NCI-H1092 (cell line): ENCODE measurements at places on chromosomes 5 and 9.

DNA sequence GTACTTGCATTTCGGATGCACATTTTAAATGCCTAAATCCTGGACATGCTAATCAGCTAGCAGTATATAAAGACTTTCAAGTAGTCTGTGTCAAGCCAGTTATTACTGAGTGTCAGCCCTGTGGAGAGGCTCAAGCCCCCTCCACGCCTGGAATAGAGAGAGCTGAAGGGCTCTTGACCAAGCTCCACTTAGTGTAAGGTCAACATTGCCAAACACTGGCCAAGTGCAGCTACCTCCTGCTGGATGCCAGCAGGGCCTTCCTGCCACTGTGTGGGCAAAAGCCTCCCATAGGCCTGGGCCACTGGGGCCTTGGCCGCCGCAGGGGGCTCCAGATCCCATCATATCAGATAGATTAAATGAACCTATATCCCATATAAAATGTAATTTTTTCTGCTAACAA, 239.4 kb upstream of the PANK3 start:
- DNase-seq, result peak; percentile 57

DNA sequence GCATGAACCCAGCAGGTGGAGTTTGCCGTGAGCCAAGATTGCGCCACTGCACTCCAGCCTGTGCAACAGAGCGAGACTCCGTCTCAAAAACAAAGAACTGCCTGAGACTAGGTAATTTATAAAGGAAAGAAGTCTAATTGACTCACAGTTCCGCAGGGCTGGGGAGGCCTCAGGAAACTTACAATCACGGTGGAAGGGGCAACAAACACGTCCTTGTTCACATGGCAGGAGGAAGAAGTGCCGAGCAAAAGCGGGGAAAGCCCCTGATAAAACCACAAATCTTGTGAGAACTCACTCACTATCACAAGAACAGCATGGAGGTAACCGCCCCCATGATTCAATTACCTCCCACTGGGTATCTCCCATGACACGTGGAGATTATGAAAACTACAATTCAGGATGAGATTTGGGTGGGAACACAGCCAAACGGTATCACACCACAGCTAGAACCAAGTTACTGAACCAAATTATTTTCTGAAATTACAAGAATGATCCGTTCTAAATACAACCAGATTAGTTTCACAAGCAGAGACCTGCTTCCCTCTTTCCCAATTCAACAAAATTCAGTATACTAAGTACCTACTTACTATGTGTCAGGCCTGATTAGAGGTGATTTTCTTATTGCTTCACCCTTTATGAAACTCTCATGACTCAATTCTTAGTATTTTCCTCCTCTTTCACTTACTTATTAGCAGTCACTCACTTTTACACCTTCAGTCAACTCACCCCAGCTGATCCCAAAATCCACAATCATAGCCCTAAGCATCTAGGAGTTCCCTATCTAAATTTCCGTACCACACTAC, 8.4 kb downstream of the UBTD2 start:
- DNase-seq, result no peak

DNA sequence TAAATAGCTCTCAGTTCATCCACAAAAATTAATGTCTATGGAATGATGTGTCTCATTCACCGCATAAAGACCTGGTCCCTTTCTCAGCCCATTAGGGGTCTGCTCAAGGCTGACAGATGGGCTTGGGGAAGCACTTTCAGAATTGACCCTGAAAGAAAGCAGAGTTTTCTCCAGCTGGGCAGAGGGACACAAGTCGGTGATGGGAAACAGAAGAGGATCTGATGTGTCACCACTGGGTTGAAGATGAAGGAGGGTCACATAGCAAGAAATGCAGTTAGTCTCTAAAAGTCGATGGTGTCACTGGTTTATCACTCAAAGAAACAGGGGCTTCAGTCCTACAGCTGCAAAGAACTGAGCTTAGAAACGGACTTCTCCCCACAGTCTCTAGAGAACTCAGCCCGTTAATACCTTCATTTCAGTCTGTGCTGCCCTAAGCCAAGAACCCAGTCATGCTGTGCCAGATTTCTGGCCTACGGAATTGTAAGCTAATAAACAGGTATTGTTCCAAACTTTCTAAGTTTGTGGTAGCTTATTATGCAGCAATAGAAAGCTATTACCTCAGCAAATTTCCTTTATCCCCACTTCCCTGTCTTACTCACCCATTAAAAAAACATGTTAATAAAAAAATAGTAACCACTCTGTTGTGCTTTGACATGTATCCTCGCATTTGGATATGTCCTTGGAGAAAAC, 64.6 kb downstream of the ADAMTS12 start:
- DNase-seq, result no peak

GRCh38 chr9:2745560-2746380, 28.5 kb downstream of the KCNV2 start:
- no peak for DNase-seq

- DNase-seq, result no peak
Observed at GRCh38 chr5:67306965-67307607, 110.5 kb upstream of the CD180 start.

- DNase-seq, result no peak
Observed at GRCh38 chr5:79875230-79875629, 115.8 kb downstream of the MTX3 start.

GRCh38 chr9:116323571-116323970, 170.0 kb downstream of the PAPPA start:
- DNase-seq, result no peak

DNA sequence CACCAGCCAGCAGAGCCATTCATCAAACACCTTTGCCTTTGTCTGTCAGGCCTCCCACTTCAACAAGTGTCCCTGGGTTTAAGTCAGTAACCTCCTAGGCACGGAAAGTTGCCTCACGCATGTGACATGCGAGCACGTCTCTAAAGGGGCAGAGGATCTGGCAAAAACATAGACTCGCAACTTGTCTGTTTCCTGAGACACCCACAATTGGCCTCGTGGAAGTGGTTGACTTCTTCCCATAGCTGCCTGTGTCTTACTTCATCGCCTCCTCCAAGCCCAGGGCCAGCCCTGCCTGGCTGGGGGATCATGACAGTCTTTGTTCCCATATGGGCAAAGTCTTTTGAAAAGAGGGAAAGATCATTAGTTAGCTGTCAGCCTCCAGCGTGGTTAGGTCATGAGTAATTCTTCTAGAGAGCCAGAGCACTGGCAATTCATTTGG, 35.5 kb upstream of the GLRX start:
- DNase-seq, result no peak

- no peak for DNase-seq
Observed at GRCh38 chr5:71949772-71950171, 157.5 kb upstream of the MAP1B start.

DNA sequence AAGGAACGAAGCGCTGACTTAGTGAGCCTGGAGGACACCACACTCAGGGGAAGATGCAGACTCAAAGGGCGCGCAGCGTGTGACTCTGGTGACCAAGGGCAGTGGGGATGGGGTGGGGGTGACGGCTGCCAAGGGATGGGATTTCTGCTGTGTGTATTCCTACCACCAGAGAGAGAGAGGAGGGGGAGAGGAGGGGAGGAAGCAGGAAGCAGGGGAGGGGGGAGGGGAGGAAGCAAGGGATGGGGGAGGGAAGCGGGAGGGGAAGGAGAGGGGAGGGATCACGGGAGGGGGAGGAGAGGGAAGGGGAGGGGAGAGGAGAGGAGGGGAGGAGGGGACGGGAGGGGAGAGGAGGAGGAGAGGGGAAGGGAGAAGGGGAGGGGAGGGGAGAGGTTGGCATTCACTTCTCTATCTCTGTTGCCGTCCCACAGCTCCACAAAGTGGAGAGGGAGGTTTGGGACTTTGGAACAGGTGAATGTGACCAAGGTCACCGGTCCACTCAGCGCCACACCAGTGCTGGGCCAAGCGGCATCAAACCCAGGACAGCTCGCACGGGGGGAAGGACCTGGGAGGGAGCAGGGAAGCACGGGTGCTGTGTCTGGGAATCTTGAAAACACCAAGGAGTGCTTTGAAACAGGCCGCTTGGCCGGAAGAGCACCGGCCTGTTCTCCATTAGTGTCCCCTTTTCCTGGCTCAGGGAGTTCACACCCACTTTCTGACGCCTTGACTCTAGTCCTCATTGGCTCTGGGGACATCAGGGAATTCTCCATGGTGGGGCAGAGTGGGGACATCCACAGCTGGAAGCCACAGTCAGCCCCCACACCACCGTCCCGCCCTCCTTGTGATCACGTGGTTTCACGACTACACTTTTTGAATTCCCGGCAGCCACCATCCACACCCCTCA, 77.4 kb downstream of the VAV2 start:
- no peak for DNase-seq

DNA sequence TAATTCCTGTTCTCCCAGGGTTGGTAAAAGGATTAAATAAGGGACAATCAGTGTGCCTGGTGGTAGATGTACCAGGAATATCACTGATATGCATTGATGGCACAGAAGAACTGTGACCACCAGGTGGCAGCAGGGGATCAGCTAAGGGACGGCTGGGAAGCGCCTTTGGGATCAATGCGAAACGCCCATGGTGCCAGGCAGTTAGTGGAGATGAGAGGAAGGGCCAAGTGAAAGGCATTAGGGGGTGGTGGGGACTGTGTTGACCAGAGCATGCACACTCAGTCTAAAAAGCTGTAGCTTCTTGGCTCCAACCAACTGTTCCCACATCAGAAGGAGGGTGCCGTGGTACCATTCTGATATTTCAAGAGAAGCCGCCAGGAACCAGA, 55.6 kb downstream of the ARHGEF37 start:
- DNase-seq, result peak; percentile 45

DNA sequence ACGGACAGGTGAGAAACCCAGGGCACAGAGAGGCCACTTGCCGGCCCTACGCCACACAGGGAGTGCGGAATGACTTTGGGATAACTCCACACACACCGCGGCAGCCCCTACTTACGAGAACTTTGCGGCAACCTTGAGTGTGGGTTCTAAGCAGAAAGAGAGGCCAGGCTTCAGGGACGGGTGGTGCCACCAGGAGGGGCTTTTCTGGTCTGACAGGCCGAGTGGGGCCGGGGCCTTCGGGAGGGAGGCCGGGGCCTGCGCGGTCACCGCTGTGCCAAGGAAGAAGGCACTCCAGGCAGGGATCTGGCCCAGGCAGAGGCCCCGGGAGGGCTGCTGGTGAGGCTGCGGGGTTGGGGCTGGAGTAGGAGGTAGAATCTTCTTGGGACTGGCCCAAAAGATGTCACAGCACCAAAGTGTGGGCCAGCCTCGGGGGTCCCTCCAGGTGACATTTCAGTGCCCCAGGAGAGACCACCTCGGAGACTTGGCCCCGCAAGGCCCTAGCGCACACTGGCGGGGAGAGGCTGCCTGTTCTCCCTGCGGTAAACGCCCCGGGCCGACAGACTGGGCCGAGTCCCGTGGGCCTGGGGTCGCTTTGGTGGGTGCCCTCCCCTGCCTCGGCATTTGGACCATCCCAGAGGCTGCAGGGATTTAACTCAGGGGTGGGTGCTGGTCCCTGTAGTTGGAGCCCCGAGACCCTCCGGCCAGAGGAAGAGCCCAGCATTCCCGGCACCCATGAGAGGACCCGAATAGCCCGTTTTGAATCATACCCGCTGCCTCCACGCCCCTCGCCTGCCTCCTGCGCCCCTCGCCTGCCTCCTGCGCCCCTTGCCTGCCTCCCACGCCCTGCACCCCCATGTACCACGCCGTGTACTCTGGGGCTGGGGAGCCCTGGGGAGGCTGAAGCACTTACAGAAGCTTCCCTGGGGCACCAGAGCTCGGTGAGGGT, 9.0 kb upstream of the RNU6ATAC start:
- DNase-seq, result no peak

GRCh38 chr9:128969491-128969890, 22.0 kb downstream of the NUP188 start:
- DNase-seq, result no peak

DNA sequence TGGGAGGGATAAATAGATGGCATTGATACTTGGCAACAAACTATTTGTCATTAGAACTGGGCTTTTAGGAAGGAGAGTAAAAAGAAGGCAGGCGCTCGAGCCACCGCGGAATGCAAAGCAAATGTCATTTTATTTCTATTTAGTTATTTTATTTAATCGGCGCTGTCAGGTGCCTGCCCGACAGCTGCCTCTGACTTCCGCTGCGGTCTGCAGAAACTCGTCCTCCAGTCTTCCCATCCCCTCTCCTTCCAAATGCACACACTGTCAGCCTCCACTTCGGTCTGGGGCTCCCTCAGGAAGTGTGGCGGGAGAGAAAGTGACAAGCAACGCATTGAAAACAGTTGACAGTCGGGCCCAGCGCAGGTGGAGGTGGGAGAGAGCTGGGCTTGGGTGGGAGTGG, 29.3 kb downstream of the ASS1 start:
- DNase-seq, result no peak

- DNase-seq, result no peak
Observed at GRCh38 chr5:149801307-149801990, 71.3 kb downstream of the PPARGC1B start.

GRCh38 chr9:95096807-95097206, 220.7 kb downstream of the FANCC start:
- no peak for DNase-seq

GRCh38 chr5:38831117-38831516, 14.7 kb upstream of the OSMR start:
- no peak for DNase-seq

DNA sequence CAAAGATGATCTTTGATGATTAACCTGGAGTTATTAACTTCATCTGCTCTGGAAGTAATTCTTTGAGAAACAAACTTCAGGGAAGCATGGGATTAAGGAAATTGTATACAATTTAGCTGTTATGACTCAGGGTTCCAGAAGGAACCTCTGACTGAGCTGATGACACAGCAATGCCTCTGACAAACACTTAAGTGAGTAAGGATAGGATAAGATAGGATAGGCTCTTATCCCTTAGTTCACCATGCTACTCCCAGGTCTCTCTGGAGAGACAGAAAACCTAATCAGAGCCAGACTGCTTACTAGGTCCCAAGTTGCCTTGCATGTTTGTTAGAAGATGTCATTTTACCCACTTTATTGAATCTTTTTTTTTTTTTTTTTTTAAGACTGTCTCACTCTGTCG, 12.6 kb upstream of the TMEM38B start:
- no peak for DNase-seq

GRCh38 chr5:93154535-93154934, 426.5 kb downstream of the NR2F1-AS1 start:
- DNase-seq, result no peak

DNA sequence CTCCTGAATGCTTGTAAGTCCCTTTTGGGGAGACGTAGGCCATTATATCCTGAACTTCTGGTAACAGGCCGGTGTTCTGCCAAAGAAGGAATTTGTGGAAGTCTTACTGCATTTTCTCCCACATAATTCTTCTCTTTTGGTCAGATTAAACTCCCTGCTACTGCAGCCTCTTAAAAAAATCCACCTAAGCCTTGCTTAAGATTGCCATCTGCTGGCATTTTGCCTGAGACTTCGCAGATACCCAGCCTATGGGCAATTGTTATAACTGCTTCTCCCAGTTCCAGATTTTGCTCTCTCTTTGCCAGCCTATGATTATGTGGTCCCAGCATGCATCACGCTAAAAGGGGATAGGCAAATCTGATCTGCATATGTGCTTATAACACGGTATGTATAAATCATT, 391.6 kb upstream of the CHD1 start:
- no peak for DNase-seq
